ENCODE measurements at places on chromosomes 6 and 20. TPM values are rescaled to one million over a fixed set of nuclear protein-coding genes. Genes with fewer than 3 reads are reported as not detected.

GRCh38 chr6:170462366-170463020, 90.6 kb downstream of the PSMB1 start:
- no peak for DNase-seq

- DNase-seq = no peak
Observed at GRCh38 chr20:60411813-60412212, 453.6 kb downstream of the CDH26 start.

DNA sequence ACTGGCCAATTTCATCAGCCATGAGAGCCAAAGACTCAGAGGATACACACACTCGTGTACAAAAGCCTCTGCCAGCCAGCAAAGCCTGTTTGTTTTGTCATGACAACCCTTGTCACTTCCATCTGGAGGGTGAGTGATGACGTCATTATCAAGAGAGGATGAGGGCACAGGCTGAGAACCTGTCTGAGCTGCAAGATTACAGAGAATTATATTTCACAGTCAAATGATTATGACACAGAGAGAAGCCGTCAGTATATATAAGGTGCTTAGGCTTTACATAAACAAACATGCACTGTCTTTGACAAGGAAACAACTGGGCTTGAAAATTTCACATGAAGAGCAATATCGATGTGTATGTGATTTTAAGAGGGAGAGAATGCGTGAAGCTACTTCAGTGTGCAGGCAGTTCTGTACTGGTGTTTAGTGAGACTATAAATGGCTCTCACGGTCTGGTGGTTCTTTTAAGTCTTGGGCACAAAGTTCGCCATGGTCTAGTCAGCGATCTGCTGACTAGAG, 36.5 kb upstream of the BCLAF1 start:
- no peak for DNase-seq

- no peak for DNase-seq
Observed at GRCh38 chr20:25592135-25592852, 7.0 kb upstream of the NINL start.

DNA sequence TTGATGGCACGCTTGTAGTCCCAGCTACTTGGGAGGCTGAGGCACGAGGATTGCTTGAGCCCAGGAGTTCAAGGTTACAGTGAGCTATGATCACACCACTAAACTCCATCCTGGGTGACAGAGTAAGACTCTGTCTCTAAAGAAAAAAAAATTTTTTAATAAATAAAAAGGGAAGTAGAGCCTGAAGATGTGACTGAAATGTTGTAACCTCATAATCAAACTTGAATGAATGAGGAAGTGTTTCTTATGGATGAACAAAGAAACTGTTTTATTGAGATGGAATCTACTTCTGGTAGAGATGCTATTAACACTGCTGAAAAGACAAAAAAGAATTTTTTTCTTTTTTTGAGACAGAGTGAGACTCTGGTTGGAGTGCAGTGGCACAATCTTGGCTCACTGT, 6.7 kb downstream of the MAK start:
- no peak for DNase-seq

GTSF1L gene
- not detected for polyA plus RNA-seq

LPIN3 gene
- 14.5 TPM for polyA plus RNA-seq
